Skin of body (tissue), 3 donors: ENCODE measurements at places on chromosomes 13 and 19. TPM values are rescaled to one million over a fixed set of nuclear protein-coding genes. Genes with fewer than 3 reads are reported as not detected.

The ZNF83 gene
- 78.2 TPM for total RNA-seq

The JAK3 gene
- 3.4 TPM for total RNA-seq

The TGFB1 gene
- total RNA-seq: 10.9 TPM

The FFAR2 gene
- 0.99 TPM for total RNA-seq

The CCDC70 gene
- not detected for total RNA-seq

The NTF4 gene
- total RNA-seq: 1.9 TPM

The TLE2 gene
- 10.9 TPM for total RNA-seq

The RNASEH2A gene
- total RNA-seq: 7.2 TPM

The GADD45B gene
- 55.8 TPM for total RNA-seq

The TRAPPC2B gene
- total RNA-seq: 13.3 TPM

The DIAPH3 gene
- 7.1 TPM for total RNA-seq

GRCh38 chr19:49243129-49243528 lies 81.9 kb downstream of the SLC6A16 start:
- DNase-seq: no peak

DNA sequence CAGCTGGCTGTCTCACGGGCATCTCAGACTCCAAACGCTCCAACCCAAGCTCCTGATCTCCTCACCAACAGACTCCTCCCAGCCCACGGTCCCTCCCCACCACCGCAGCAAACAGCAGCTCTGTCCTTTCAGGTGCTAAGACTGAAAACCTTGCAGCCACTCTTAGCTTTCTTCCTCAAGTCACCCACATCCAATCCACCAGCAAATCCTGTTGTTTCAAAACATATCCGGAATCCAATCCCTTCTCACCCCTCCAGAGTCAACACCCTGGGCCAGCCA lies 20.8 kb downstream of the C19orf81 start:
- no peak for DNase-seq

DNA sequence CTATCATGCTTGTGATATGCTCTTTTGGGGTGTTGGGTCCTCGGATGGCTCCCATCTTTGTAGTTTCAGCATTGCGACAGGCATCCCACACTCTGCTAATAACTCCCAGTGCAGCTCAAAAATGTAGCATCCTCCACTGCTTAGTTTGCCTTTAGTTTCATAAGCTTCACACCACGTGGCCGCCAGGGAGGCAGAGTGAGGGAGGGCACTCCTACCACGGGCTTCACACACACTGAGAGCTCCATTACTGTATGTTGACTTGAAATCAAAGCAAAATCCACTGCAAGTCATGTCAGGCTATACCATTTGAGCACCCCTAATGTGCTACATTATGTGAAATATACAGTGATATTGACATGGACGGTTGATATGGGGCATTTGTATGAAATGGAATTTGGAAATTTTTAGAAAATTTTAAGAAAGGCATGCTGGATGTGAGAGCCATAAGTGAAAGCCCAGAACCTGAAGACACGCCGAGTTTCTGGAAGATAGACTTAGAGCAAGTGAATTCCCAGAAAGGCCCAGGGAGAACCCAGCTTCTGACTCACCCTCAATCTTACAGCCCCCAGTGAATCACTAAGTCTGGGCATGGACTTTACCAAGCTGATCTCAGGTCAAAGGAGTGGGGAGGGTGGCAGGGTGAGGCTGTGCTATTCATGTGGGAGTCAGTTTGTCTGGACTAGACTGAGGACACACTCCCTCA lies 94.1 kb downstream of the HSPH1 start:
- DNase-seq: no peak

DNA sequence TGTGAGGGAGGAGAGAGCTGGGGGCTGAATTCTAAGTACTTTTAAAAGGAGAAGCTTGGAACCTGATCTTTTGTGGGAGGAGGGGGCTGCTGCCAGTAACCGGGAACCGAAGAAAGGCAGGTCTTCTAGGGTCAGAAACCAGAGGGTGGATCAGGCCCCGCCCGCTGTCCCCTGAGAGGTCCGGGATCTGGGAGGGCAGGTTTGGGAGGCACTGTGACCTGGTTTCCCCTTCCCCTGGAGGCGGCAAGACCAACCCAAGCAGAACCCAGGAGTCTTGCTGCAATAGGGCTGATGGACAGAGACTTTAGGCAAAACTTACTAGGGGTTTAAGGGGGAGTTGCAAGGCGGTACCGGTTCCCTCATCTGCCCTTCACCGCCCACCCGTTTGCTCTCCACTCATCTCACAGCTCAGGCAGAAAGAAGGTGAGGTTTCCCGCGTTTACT lies 707 bp upstream of the KLK8 start:
- DNase-seq: no peak

- no peak for DNase-seq
Measured at GRCh38 chr19:17406887-17407196, 1.4 kb upstream of the BST2 start.

DNA sequence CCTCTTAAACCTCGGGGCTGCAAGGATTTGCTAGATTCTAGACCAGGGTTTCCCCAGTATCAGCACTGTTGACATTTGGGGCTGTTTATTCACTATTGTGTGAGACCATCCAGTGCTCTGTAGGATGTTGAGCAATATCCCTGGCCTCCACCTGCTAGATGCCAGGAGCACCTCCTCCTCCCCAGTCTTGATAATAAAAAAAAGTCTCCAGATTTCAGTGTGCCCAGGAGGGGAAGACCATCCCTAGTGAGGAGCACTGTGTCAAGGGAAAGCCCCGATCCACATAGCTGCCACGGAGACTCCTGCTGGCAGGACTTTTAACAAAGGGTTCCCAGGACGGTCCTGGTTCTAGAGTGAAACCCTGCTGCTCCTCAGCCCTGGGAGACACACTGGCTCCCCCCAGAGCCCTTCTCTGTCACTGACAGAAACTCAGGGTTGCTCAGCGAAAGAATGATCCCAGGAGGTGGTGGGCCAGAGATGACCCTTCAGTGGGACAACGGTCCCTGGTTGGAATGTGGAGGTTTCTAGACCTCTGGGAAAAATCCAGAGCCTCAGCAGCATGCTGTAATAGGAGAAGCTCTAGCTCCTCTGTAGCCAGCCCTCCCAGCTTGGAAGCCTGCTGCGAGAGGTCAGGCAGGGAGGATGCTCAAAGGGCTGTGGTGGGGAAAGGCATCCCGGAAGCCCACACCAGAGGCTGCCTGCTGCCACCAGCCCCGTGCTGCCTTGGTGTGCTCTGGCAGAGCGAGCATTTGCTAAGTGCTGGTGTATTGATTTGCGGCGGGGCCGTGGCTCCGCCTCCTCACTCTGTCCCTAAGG lies 20.3 kb downstream of the LYL1 start:
- DNase-seq: no peak

- DNase-seq: no peak
Measured at GRCh38 chr13:32911506-32911905, 104.7 kb upstream of the KL start.

- peak; percentile 13 for DNase-seq
Measured at GRCh38 chr19:15107061-15108010, at the start of gene SYDE1. Gene SYDE1, plus strand, starts transcription at chr19:15107401. Its CDS starts 33 bp downstream, at chr19:15107434.

DNA sequence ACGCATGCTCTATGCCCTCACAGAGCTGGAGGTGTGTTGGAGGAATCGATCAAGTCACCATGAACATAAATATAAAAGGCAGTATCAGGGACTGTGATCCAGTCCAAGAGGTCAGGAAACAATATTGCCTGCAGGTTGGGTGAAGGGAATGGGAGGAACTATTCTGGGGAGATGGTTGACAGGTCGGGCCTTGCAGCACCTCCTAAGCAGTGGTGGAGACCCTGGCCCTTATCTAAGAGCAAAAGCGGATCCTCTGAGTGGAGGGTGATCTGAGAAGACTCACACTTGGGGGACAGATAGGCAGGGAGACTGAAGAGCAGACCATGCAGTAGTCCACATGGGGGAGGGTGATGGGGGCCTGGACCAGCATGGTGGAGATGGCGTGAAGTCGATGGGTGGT lies 213.5 kb downstream of the SLC7A1 start:
- DNase-seq: no peak

GRCh38 chr13:31462766-31463165 lies 263.0 kb downstream of the B3GLCT start:
- no peak for DNase-seq

- no peak for DNase-seq
Measured at GRCh38 chr13:26897706-26898550, 137.3 kb upstream of the GPR12 start.

DNA sequence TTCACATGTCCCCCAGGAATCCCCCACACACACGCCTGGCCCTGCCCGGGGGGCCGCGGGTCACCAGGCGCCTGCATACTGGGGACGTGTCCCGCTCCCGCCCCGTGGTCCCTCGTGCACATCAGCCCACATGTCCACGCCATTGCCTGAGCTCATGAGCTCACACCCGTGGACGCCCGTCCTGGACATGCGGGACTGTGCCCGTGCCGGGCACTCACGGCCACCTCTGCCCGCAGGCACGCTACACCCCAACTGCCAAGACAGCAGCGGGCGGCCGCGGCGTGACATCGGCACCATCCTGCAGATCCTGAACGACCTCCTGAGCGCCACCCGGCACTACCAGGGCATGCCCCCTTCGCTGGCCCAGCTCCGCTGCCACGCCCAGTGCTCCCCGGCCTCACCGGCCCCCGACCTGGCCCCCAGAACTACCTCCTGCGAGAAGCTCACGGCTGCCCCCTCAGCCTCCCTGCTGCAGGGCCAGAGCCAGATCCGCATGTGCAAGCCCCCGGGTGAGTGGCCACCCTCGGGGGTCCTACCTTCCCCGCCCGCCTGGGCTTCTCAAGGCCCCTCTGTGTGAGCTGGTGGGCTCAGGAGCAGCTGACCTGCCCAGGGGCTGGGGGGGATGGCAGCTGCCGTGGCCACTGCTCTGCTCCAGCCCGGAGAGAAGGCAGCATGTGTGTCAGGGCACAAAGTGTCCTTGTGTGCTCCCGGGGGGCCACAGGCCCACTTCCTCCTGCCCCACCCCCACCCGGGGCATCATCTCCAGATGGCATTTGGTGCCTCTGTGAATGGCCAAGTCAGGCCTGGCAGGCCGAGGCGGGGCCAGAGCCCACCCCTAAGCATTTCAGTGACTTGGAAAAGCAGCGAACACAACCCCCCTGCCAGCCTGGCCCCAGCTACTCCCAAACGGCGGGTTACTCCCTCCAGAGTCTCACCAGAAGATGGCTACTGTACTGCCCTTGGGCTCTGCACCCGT lies 7.1 kb downstream of the MIDN start:
- DNase-seq: no peak

DNA sequence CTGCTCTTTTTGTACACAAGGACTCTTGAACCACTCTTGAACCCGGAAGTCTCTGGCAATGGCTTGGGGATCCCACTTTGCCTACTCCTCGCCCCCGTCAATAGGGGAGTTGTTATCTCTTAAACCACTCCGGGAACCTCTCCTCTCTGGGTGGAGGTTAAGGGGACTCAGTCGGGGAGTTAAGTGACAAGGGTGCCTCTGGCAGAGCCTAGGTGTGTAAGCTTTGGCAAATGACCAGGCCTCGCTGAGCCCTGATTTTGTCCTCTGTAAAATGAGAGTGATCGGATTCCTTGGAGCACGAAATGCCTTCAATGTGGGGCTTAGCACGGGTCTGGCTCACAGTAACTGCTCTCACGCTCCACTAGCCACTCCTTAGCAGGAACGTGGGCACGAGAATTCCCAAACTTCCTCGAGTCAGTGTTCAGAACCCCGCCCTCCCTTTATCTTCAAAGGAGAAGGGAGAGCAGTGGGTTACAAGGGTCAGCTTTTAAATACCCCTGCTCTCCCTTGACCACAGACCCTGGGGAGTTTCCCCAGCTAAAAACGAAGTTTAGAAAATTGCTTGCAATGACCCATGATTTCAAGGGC lies 193.3 kb downstream of the KATNAL1 start:
- DNase-seq: peak; percentile 14

GRCh38 chr13:74555651-74556420 lies 421.6 kb upstream of the KLF12 start:
- DNase-seq: peak; percentile 20

DNA sequence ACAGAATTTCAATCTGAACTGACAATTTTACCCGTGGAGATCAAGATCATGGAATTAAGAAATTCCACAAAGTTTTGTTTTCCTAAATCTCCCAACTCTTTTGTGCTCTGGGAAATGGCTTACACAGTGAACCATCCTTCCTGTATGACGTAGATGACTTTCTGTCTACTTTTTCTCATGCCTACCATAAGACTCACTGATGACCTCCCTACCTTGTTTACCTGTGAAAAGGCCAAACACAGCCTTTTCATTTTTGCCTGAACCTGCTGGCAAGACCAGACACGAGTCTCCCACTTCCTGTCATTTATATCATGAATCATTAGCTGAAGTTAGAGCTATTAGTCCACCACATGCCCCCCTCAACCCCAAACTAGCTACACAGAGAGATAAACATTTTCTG lies 4.6 kb upstream of the KBTBD6 start:
- DNase-seq: no peak

- DNase-seq: no peak
Measured at GRCh38 chr19:45995715-45996385, 583 bp downstream of the CCDC61 start.

DNA sequence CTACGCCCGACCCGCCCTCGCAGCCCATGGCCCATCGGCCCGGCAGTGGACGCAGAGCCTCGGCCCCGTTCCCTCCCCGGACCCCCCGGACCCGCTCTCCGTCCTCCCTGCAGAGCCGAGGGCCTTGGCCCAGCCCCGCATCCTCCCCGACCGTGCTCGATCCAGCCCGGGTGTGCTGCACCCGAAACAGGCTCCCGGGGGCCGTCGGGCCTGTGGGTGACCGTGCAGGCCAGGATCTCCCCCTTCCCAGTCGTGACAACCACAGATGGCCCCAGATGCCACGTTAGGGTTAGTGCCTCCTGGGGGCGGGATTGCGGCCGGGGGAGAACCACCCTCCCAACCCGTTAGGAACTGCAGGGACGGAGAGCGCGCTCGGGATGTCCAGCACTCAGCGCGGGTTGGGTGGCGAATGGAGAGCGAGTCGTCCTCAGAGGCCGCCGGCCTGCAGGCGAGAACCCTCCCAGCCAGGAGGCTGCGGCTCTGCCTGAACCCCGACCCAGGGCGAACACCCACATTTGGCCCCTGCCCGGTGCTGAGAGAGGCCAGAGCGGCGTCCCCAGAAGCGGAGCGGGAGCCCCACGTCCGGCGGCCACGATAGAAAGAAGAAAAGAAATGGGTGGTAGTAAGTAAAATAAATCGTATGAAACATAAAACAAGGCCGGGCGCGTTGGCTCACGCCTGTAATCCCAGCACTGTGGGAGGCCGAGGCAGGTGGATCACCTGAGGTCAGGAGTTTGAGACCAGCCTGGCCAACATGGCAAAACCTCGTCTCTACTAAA lies 6.7 kb upstream of the MADCAM1 start:
- DNase-seq: no peak

GRCh38 chr13:26186995-26187394 lies 35.1 kb downstream of the RNF6 start:
- DNase-seq: no peak

DNA sequence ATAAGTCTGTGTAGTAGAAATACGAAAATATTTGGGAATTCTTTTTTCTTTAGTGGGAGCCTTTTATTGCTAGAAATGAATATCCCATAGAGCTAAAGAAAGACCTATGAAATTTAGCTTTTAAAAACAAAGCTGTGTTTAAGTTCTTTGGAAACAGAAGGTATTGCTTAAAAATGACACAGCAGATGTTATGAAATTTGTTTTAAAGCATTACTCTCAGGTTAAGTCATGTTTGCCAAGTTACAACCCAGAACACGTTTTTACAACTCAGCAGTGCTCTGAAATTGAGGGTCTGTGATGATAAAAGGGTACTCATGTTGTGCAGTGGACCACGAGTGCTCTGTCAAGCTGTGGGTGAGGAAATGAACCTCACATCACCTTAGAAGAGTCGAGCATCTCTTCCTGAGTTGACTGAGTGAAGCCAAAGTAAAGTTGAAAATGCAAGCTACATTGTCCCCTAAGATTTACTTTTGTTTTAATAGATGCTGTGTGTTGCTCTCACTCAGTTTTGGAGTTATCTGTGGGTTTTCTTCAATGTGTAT lies 161.1 kb downstream of the SHISA2 start:
- DNase-seq: no peak
